ENCODE measurements at places on chromosomes 5 and 9.

GRCh38 chr5:169592937-169593650 lies 9.5 kb downstream of the SPDL1 start:
- peak; percentile 82 for DNase-seq

DNA sequence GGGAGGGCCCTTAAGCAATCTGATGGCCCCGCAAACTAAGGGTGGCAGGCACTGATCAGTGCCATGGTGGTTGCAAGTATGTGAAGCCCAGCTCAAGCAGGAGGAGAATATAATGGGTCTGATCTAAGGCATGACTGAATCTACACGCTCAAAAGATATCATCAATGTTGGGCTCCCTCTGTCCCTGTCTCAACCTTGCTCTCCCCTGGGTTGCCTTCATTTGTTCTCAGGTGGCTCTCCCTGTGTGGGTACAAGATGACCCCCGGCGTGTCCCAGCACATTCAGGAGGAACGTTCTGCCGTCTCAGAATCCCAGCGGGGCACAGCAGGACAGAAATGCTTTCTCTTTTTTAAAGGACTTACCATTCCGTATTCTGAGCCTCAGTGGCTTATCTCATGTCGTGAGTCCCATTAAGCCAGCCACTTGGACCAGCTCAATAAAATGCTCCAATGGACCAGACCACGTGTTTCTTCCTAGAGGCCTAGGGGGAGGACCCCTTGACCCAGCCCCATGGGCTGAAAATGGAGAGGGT lies 12.0 kb upstream of the RNF130 start:
- no peak for DNase-seq

DNA sequence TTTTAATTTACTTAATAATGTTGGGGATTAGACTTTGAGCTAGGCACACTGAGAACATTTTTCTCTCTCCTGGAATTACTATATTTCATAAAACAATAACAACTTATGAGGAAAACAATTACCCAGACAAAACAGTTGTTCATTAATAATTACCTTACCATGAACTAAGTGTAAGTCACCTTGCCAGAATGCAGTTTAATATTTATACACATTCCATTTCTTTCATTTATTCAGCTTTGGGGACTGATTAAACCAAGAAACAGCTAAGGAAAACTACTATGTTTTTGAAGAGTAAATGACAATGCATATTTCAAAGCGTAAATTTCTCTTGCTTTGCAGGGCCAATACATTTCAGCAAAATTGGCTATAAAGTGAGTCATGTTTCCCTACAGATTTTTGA lies 616.2 kb downstream of the PRELID2 start:
- no peak for DNase-seq

DNA sequence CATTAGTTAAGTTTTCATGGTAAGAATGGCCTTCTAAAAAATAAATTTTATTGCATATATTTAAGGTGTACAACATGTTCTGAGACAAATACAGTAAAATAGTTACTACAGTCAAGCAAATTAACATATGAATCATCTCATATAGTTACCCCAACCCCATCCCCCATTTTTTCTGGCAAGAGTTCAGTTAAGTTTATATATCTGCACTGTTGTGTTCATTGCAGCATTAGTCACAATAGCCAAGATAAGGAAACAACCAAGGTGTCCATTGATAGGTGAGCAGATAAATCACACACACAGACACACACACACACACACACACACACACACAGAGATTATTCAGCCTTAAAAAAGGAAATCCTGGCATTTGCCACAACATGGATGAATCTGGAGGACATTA lies 37.2 kb upstream of the OTULIN start:
- no peak for DNase-seq

- DNase-seq, result no peak
These were observed 117.6 kb upstream of the S1PR3 start for GRCh38 chr9:88873635-88874034.

DNA sequence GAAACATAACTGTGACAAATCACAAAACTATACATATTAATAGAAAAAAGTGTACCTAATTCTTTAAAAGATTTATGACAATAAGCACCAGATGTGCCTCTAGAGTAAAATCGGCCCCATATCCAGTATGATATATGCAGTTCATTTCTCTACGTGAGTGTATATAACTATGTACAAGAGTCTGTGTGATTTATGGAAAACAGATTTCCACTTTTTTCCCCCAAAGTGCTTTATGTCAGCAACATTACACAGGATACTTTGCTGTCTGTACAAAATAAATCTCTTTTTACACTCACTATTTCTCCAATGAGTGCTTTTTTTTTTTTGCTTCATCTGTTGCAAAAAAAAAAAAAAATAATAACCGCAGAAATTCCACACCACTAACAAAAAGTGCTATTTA lies 298.8 kb upstream of the RFX3 start:
- no peak for DNase-seq

DNA sequence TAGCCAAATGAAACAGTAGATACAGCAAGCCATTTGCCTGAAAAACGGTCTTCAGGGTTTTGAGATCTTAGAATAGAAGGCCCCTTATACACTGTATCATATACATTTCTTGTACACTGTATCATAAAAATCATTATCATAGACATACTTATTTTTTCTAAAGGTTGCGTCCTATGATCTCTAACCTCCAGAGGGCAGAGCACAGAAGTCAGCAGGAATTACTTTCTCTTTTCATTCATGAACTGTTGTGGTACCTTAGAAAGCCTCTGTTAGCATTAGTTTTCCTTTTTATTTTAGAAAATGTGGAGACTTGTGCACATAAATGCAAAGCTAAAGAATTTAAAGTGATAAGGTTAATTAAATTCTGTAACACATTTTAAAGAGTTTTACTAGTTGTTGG lies 115.4 kb downstream of the OXCT1 start:
- DNase-seq, result no peak

DNA sequence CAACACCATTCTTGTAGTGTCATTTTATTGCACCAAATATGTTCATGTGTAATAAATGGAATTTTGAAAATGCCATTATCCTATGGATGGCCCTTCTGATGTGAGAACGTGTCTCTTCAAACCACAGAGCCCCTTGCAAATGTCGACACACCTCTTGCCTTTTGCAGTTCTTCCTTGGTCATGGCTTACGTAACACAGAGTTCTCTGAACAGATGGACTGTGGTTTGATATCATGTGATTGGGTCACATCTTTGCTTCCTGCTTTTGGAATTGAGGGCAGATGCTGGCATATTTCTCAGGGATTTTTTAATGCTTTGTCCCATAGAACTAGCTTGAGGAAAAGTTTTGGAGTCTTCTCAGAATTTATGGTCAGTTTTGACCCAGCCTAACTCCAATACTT lies 4.6 kb downstream of the TGFBR1 start:
- DNase-seq, result no peak

DNA sequence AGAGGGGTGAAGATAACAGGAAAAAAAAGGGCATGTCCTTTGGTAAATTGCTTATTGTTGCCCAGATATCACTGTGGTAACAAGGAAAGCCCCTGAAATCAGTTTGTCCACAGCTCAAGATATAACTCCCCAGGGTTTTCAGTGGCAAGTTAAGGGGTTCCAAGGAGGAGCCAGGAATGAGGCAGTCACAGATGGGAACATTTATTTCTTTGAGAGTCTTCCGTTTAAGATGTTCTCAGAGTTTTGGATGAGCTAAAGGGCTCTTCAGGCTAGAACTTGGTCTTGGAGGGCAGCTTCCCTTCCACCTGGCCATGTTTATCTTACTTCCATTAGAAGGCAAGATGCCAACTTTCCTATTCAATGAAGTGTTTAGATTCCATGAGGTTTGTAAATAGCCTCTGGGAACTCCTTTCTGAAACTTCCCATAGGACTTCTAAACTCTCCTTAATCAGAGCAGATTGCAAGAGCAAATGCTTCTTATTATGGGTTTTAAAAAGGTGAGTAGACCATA lies 277.6 kb upstream of the TNC start:
- no peak for DNase-seq

GRCh38 chr9:86713470-86713869 lies 233.8 kb downstream of the GAS1 start:
- DNase-seq, result peak; percentile 47

GRCh38 chr9:18397076-18397475 lies 76.9 kb upstream of the ADAMTSL1 start:
- no peak for DNase-seq

Measured in MG63 (cell line).